ENCODE measurements at places on chromosomes 7 and 10.

- no peaks in the 10 kb centered on the region for H3K36me3 ChIP-seq
- no peak overlapping the region for H3K4me3 ChIP-seq
- DNase-seq: no peak
- H3K27ac ChIP-seq: peak overlapping the region; percentile 60
Measured at GRCh38 chr7:2803342-2803692, 40.8 kb downstream of the GNA12 start.

- no peaks in the 10 kb centered on the region for H3K4me1 ChIP-seq
- no peak for DNase-seq
- H3K4me3 ChIP-seq: no peak overlapping the region
- peaks cover 17% of the 10 kb centered on the region for H3K36me3 ChIP-seq
Measured at GRCh38 chr10:125072794-125073193, 87.6 kb downstream of the CTBP2 start.

DNA sequence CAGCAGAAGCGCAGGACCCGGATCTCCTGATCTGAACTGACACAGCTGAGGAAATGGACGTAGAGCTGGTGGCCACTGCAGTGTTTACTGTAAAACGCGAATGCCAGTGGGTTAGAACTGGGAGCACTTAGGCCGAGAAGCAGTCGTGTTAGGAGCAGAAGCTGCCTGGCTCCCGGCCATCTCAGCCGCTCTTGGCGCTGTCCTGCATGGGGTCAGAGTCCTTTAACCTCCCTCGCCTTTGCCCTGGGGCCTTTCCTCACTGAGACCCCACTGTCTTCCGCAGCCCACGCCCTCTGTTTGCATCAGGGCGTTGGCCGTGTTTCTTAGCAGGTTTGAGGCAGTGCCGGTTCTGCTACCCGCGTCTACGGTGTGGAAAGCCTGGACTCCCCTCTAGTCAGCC, 24.6 kb downstream of the DYNC2I1 start:
- H3K36me3 ChIP-seq: peaks cover 29% of the 10 kb centered on the region
- H3K27me3 ChIP-seq: no peaks in the 10 kb centered on the region
- DNase-seq: peak; percentile 38
- no peak overlapping the region for H3K27ac ChIP-seq
- H3K4me3 ChIP-seq: no peak overlapping the region

DNA sequence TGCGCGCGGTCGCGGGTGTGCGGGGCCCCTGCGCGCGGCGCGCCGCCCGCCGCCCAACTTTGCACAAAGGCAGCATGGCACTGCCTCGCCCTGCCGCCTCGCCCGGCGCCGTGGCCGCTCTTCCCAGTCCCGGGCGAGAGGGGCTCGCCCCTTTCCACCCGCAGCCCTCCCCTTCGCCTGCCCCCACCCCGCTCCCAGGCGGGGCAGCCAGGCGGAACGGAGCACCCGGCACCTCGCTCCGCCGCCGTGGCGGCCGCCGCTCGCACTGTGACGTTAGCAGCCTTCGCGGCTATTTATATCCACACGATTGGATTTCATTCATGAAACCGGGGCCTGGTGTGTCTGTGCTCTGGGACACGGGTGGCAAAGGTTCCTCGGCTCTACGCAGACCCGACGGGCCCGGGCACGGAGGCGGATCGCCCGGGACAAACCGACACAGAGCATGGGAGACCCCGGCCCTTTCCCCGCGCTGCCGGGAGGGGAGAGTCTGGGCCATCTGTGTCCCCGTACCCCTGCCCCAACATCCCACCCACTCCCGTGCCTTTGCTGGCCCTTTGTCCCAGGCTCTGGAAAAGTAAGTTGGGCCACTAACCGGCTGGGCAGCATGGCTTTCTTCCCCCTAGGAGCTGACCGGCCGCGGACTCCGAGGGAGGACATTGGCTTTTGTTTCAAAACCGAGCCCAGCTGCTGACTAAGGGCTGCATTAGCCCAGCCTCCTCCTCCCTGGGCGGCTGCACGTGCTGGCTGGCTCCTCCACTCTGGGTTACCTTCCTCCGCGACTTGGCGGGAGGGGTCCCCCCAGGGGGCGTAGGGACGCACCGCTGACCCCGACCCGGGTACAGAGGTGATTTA, at the start of gene RHOBTB1:
RHOBTB1 (minus strand) TSS at position 128 of the 852 bp plus-strand sequence. CDS start 32,643 bp downstream, outside the sequence.
- H3K27ac ChIP-seq: peak within 1 kb of the TSS; percentile 96
- peaks cover 16% of the 10 kb centered on the region for H3K4me1 ChIP-seq
- H3K27me3 ChIP-seq: no peaks in the 10 kb centered on the region
- peak; percentile 93 for DNase-seq
- H3K4me3 ChIP-seq: peak within 1 kb of the TSS; percentile 86
